ENCODE measurements at places on chromosomes 16 and 17.
A peak's percentile ranks its signal among the peaks of the same experiment; 100 is the strongest.

GRCh38 chr17:28113269-28113668 is 70.8 kb downstream of the NLK start:
- no peak for DNase-seq

GRCh38 chr16:57690782-57691471 is 3.7 kb upstream of the DRC7 start:
- no peak for DNase-seq

DNA sequence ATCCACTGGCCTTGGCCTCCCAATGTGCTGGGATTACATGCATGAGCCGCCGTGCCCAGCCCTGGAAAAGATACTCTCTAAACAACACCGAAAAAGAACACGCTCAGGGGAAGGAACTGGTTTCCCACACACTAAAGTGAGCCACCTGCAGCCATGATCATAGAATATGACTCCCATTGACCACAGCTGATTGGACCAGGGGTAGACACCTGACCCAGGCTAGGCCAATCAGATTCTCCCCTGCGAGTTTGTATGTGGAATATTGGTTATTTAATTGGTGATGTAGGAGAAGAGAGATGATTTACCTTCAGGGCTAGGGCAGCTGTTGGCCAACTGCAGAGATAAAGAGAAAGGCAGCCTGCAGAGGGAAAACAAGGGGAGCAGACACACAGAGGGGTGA is 9.0 kb upstream of the GGA2 start:
- DNase-seq: no peak

- DNase-seq: no peak
Measured at GRCh38 chr16:59341368-59341767, 607.3 kb upstream of the GOT2 start.

- DNase-seq: no peak
Measured at GRCh38 chr17:81204578-81204977, 18.2 kb downstream of the CEP131 start.

GRCh38 chr16:8677481-8677880 is 3.1 kb downstream of the ABAT start:
- no peak for DNase-seq

GRCh38 chr16:67733734-67734470 is 14.8 kb upstream of the GFOD2 start:
- no peak for DNase-seq

DNA sequence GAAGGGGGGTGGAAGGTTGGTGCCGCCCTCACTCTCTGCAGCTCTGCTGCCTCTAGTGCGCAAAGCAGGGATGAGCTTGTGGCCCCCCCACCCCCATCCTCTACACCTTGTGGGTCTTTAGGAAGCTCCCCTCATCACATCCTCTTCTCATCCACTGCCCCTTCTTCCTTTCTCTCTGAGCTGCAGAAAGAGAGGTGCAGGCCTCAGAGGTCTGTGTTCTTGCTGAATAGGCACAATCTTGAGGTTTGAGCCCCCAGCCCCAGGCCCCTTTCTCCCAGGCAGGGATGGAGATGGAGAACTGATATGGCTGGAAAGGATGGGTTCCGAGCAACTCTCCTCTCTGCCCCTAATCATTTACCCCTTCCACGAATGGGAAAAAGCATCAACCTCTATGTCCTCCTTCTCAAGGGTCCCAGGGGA is 2.6 kb downstream of the CACNA1G start:
- DNase-seq: no peak

DNA sequence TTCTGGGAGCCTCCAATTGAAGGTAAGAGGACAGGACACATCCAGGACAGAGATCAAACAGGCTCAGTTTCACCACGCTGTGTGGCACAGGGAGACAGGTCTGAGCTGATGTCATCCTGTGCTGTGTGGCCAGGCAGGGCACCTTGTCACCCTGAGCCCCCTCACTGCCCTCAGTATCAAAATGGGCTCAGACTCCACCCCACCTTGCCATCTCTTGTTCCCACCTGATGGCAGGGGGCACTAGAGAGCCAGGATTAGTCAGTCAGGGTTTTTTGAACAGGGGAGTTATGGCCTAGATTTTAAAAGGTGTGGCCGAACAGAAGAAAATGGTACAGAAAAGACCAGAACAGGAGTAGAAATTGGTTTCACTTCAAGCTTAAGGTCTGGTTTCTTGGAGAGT is 2.6 kb downstream of the KAT2A start:
- DNase-seq: no peak

GRCh38 chr16:3748307-3748706 is 31.0 kb upstream of the TRAP1 start:
- no peak for DNase-seq

- no peak for DNase-seq
Measured at GRCh38 chr16:10048850-10049249, 133.4 kb downstream of the GRIN2A start.

GRCh38 chr17:58120195-58120822 is 27.9 kb upstream of the OR4D1 start:
- DNase-seq: no peak

DNA sequence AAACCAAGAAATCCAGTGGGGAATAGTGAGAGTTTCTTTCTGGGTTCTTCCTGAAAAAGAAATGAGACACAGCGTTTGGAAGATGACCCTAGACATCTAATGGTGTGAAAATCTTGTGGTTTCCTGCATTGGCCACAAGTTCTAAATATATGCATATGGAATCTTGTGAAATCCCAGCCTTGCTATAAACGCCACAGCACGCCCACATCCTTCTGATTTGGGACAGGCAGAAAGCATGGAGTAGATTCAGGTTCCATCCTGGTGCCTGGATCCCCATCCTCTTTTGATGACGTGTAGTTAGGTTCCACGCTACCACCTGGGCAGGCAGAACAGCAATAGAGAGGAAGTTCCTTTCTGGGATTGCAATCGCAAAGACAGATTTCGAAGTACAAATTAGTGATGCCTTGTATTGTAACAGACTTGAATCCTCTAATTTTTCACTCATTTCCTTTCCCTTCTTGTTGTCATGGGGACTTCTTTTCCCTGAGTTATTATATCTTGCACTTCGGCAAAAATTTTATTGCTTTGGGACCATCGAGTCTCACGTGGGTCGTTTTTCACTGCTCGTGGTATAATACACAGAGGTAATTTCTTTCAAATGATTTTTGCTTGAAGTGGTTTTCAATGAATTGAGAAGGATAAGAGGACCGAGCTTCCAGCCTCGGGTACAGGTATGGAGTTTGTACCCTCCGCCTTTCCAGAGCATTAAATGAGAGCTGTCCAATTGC is 37.6 kb downstream of the HS3ST4 start:
- no peak for DNase-seq

DNA sequence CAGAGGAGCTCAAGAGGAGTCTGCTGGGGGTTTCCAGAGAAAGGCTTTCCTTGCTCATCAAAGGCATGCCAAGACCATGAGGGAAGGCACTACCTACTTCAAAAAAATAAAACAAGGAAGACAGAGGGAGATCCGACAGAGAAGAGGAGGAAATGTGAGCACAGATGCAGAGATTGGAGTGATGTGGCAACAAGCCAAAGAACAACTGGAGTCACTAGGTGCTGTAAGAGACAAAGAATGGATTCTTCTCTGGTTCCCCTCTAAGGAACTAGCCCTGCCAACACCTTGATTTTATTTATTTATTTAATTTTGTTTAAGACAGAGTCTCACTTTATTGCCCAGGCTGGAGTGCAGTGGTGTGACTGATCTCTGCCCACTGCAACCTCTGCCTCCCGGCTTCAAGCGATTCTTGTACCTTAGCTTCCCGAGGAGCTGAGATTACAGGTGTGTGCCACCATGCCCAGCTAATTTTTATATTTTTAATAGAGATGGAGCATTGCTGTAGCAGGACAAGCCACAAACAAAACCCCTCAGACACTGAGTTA is 13.8 kb upstream of the ACSF2 start:
- DNase-seq: no peak

DNA sequence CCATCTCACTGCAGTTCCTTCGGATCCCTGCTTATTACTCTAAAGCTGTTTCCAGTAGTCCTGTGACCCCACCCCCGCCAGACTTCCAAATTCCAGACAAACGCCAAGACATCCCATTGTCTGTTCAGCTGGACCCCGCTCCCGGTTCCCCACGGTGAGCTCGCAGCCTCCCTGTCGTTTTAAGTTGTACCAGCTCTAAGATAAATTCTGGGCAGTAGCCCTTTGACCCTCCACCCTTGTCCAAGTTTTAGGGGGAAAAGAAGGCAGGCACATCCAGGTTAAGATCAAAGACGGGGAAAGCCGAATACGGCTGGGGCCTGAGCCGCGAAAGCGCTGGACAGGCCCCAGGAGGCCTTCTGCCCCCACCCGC is 589 bp downstream of the ARL6IP1 start:
- no peak for DNase-seq

DNA sequence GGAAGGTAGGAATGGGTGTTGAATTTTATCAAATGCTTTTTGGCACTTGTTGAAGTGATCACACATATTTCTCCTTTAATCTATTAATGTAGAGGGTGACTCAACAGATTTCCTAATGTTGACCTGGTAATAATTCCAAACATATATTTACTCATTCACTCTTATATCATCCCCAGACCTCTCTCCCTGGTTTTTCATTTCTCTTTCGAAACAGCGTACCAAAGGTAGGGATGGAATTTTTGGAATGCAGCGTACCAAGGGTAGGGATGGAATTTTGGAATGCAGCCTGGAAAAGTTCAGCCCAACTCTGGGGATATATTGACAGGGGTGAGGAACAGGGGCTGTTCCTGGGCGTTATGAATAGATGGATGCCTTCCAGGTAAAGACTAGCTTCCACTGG is 7.3 kb downstream of the KIF18B start:
- DNase-seq: no peak

DNA sequence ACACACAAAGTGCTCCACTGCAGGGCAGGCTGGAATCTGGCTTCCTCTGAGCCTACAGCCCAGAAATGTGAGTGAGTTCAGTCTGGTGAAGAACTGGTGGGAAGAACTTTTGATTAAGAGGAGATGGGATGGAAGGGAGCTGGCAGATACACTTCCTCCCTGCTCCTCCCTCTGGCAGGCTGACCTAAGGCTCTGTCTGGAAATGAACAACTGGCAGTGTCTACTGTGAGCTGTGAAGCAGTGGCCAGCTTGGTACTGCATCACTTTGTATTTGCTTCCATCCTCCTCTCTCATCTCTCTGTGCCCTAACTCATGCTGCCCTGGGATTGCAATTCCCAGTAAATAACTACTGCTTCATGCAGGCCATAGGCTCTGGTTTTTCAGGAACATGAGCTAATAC is 45.6 kb downstream of the MAF start:
- DNase-seq: no peak

DNA sequence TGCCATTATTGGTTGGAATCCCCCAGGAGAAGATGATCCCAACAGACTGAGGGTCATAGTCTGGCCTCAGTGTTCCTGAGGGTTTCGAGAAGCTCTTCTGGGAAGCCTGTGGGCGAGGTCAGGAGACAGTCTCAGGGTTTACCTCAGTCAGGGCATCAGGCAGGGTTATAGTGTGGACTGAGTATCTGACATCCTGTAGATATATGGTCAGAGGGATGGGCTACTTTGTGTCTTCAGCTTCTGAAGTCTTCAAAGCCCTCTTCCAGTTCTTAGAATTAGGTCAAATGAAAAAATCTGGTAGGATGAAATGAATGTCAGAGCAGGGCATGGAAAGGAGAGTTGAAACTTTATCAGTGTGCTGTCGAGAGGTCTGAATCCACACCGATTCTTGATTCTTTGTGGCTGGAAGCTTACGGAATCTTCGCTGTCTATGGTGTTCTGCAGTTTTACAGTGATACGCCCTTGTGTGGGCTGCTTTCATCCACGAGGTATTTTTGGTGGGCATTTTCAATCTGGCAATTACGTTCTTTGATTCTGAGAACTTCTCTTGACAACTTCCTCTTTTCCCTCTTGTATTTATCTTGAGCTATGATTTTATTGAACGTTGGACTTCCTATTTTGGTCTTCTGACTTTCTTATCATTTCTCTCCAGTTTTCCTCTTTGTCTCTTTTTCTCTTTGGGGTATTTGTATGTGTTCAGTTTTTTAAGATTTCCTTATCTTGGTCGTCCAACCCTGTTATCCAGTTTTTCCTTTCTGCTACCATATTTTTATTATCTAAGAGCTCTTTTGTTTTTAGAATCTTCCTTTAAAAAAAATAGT is 30.4 kb downstream of the BPTF start:
- no peak for DNase-seq

GRCh38 chr17:62611728-62612127 is 15.7 kb upstream of the MRC2 start:
- no peak for DNase-seq

DNA sequence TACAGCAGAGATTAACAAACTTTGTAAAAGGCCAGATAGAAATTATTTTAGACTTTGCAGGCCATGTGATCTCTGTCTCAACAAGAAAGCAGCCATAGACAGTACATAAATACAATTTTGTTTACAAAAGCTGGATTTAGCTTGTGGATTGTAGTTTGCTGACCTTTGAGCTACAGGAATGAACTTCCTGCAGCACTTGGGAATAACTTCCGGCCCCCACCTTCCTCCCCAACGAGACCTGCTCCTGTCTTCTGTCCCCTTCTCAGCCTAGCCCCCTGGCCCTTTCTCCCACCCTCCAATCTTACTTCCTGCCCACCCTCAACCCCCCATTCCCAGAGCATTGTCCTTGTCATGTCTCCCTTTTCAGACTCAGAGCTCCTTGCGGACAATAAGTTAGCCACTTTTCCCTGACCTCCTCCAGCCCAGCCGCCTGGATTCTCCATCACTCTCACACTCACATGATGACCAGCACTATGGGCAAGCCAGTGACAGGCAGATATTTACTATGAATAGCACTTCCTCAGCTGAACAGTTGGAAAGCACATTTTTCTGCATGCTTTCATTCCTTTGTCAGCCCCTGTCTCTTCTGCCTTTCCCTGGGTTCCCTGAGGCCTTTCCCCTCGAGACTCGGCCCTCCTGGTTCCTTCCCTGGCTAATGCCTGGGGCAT is 27.6 kb upstream of the DLX3 start:
- DNase-seq: no peak

DNA sequence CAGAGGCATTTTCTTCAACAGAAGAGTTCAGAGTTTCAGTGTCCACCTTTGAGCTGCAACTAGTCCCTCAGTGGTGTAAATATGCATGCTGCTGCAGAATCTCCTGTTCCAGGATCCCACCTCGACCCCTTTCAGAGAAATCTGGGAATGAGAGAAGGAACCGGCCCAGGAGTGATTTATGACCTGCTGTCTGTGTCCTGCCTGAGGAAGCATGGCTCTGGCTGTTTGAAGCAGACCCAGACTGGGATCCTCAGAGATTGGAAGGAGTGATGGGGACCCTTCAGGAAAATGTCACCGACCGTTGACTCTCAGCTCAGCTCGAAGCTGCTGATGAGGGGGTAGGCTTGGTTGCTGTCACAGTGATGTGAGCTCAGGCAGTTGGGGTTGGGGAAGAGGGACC is 8.4 kb upstream of the MAF start:
- DNase-seq: no peak

DNA sequence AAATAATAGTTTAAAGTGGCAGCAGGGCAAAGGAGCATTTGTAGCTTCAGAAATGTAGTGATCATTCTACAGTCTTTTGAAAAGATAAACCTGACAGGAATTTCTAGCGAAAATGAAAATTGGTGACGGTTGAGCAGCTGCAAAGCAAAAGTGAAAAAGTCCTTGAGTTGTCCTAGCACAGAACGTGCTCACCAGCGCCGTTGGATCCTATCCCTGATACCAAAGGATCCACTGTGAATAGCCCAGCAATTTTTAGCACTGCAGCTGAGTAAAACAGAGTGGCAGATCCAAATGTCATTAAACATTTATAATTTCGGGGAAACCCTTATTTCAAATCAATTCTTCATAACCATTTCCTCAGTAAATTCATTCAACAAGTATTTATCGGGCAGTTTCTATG is 453.8 kb upstream of the HSBP1 start:
- no peak for DNase-seq

- DNase-seq: peak; percentile 32
Measured at GRCh38 chr16:50066482-50067289, 916 bp downstream of the HEATR3 start.
